Transverse colon (tissue), 4 donors: ENCODE measurements at places on chromosomes 7 and 10. TPM values are rescaled to one million over a fixed set of nuclear protein-coding genes. Genes with fewer than 3 reads are reported as not detected.

ITPRID1 gene
- total RNA-seq = 6.3 TPM

SPDYE8 gene
- not detected for total RNA-seq

CCSER2 gene
- total RNA-seq = 45.6 TPM

C7orf33 gene
- total RNA-seq = not detected

EBLN1 gene
- total RNA-seq = not detected

TRPV6 gene
- 0.14 TPM for total RNA-seq

FBXO24 gene
- not detected for total RNA-seq

AKR1C3 gene
- total RNA-seq = 164 TPM
